ENCODE measurements at places on chromosomes 2 and 18.

GRCh38 chr2:45390861-45391260 lies 220.2 kb downstream of the SRBD1 start:
- DNase-seq = no peak

- DNase-seq = no peak
Observed at GRCh38 chr2:240947607-240948006, 41.5 kb downstream of the CROCC2 start.

DNA sequence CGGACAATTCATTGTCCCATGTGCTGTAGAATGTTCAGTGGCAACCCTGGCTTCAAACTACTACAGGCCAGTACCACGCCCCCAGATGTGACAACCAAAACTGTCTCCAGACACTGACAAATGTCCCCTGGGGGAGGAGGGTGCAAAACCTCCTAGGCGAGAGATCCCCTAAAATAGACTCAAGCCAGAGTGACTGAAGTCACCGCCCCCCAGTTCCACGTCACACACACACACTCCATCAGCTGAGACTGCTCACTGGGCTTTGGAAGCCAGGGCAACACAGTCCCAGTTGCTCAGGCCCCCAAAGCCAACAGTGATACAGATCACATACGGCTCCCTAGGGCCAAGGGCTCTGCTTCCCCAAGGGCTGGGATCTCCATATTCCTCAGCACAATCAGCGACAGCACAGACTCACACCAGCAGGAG lies 19.1 kb downstream of the HDAC4 start:
- DNase-seq = no peak

- no peak for DNase-seq
Observed at GRCh38 chr2:128841803-128842202, 523.1 kb upstream of the HS6ST1 start.

DNA sequence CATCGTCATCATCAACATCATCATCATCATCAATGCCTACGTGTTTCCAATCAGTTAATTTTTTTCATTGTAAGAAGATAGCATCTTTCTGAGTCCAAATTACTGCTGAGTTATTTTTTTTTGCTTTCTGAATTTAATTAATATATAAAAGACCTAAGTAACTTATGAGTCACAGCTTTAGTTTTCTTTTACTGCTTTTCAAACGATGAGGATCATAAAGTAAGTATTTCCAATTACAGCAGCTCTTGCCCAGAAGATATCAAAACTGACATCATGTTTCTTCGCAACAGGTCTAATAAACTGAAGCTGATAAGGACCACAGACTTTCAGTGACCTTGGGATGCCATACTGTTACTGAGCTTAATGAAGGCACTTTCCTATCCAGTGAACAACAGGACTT lies 442.2 kb downstream of the DSEL start:
- DNase-seq = no peak

- DNase-seq = peak; percentile 16
Observed at GRCh38 chr2:58562276-58562675, 321.2 kb upstream of the FANCL start.

DNA sequence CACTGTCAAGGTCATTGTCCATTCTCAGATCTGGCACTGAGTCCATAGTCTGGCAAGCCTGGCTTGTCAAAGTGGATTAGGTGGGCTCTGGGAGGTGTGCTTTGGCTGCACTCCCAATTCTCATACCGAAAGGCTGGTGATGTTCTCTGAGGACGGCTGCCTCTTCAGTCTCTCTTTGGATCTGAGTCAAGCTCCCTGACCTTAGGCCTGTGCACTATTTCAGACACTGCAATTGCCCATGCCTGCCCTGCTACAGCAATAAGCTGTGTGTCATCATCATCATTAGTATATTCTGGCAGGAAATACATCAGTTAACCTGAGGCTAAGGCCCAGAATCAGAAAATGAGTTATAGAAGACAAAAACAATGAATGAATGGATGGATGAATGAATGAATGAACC lies 1.6 kb upstream of the SLC5A7 start:
- DNase-seq = no peak

- DNase-seq = no peak
Observed at GRCh38 chr2:30301551-30301950, 70.2 kb downstream of the LBH start.

DNA sequence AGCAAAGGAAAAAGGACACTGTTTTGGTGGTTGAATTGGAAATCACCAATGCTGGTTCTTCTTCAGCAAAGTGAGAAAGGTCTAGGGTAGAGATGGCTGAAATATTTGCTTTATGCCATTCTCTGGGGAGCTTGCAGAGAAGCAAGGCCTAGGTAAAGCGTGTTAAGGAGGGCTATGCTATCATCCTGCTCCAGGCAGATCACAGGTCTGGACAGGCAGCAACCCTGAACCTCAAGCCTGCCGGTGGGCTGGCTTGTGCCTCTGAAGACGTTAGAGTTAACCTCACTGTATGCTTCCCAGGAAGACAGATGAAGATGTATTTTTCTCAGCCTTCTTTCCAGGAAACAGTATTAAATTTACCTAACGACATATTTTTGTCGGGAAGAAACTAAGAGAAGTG lies 138.5 kb upstream of the LYPD6 start:
- no peak for DNase-seq

GRCh38 chr2:231704017-231704416 lies 4.3 kb upstream of the PTMA start:
- no peak for DNase-seq

- DNase-seq = no peak
Observed at GRCh38 chr2:170818752-170819470, 2.2 kb downstream of the GAD1 start.

DNA sequence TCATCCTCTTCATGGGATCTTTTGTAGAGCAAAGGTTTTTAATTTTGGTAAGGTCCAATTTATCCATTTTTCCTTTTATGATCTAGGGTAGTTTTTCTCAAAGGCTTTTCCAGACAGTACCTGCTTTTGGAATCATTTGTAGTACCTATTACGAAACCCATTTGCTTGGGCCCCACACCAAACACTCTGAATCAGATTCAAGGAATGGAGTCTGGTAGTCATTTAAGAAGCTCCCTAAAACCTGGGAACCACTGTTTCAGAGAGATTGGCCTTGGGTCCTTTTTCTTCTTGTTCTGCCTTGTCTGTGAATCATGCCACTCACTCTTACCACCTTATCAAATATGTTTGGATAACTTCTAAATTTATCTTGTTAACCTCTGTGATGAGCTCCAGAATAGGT lies 40.3 kb downstream of the OSBPL6 start:
- no peak for DNase-seq

DNA sequence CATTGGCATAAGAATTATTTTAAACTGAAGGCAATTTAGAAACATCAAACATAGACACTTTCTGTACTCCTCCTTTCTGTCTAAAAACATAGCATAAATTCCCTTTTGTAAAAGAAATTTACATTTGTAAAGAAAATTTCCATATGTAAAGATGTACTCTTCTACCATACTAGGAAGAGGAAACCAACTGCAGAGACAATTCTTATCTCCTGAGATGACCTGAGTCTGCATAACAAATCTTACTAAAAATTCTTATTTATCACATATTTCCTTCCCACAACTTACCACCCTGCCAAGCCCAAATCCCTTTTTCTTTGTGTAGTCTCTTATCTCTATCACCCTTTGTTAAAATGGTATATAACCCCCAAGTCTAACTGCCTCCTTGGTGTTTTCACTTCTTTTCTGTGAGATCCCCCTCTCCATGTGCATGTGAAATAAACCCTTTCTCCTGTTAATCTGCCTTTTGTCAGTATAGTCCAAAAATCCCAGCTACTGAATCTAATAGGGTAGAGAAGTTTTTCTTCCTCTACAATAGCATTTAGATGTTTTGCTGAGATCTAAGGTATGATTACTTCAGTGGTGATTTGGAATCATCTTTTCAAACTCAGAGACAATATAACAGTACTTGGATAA lies 81.0 kb downstream of the CHN1 start:
- no peak for DNase-seq

GRCh38 chr18:79468119-79468789 lies 72.5 kb downstream of the NFATC1 start:
- no peak for DNase-seq

Data from kidney epithelial cell (primary cell).